Breast epithelium (tissue), 4 donors: ENCODE measurements at places on chromosomes 3 and 15. TPM values are rescaled to one million over a fixed set of nuclear protein-coding genes. Genes with fewer than 3 reads are reported as not detected.
A peak's percentile ranks its signal among the peaks of the same experiment; 100 is the strongest.

- H3K27me3 ChIP-seq = no peaks in the 10 kb centered on the region
- H3K4me3 ChIP-seq = no peak overlapping the region
- DNase-seq = peak; percentile 44
- H3K4me1 ChIP-seq = no peaks in the 10 kb centered on the region
- H3K27ac ChIP-seq = no peak overlapping the region
These were observed 26.1 kb upstream of the ZNF280D start for GRCh38 chr15:56759450-56759845.

DNA sequence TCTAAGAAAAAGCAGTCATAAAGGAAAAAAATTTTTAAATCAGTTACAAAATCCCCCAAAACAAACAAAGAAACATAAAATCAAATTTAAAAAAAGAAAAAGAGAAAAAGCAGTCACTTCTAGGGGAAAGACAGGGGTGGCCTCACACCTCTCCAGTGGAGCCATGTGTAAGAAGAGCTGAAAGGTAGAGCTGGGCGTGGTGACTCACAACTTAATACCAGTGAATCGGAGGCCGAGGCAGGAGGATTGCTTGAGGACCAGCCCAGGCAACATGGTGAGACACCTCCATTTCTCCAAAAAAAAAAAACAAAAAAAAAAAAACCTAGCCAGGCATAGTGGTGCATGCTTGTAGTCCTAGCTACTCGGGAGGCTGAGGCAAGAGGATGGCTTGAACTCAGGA lies 14.7 kb downstream of the MESD start:
- H3K4me3 ChIP-seq = no peak overlapping the region
- H3K36me3 ChIP-seq = no peaks in the 10 kb centered on the region

DNA sequence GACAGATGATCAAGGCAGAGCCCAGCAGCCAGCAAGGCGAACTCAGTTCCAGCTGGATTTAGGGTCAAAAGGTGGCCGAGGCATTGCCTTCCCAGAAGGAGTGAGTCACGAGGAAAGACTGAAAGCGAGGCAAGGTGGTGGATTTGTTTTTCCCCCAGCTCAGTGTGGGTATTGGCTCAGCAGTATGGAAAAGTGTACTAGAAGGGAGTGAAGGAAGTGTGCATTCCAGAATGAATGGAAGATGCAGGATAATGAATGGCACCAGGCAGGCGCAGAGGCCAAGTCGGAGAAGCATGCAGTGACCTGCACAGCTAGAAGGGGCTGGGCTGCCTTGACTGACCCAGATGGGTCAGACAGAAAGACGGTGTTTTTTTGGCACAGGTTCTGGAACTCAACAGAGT lies 46.3 kb downstream of the FOXP1 start:
- peaks cover 6% of the 10 kb centered on the region for H3K4me1 ChIP-seq
- H3K27me3 ChIP-seq = no peaks in the 10 kb centered on the region
- no peak for DNase-seq
- H3K27ac ChIP-seq = peak overlapping the region; percentile 71
- H3K36me3 ChIP-seq = no peaks in the 10 kb centered on the region
- H3K4me3 ChIP-seq = no peak overlapping the region

GRCh38 chr3:8485141-8485870 lies 16.3 kb upstream of the LMCD1 start:
- H3K27ac ChIP-seq = no peak overlapping the region
- peaks cover 11% of the 10 kb centered on the region for H3K4me1 ChIP-seq
- no peaks in the 10 kb centered on the region for H3K27me3 ChIP-seq
- DNase-seq = no peak

DNA sequence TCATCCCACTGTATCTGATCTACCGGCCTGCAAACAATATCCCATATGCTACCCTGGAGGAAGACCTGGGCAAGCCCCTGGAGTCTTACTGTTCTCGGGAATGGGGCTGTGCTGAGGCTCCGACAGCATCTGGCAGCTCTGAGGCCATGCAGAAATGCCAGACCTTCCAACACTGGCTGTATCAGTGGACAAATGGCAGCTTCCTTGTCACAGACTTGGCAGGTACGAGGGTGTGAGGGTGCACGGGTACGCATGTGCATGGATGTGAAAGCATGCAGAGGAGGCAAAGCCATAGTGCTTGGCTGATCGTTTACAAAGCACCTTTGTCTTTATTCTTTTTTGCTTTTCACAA lies 20.0 kb upstream of the SLC28A1 start:
- peak overlapping the region; percentile 28 for H3K27ac ChIP-seq
- no peaks in the 10 kb centered on the region for H3K4me1 ChIP-seq
- peak overlapping the region; percentile 3 for H3K4me3 ChIP-seq
- no peaks in the 10 kb centered on the region for H3K36me3 ChIP-seq
- DNase-seq = no peak

GRCh38 chr15:58764468-58764867 lies 6.6 kb upstream of the MINDY2 start:
- DNase-seq = no peak
- no peaks in the 10 kb centered on the region for H3K4me1 ChIP-seq
- H3K27ac ChIP-seq = no peak overlapping the region
- H3K27me3 ChIP-seq = no peaks in the 10 kb centered on the region
- H3K36me3 ChIP-seq = no peaks in the 10 kb centered on the region

DNA sequence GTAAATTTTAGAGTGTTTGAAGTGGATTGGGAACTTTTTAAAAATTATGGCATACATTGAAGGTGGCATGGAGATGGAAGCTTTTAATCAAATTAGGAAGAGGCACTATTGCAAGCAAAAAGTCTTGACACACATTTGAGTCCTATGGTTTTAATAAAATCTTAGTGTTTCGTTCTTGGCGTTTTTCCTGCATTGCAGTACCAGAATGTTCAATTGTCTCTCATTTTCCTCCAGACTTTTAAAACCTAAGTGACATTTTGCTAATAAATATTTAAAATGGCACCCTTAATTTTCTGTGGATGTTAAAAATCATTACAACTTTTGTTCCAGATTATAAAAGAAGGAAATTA lies 2.2 kb downstream of the TGFBR2 start:
- peak overlapping the region; percentile 99 for H3K27ac ChIP-seq
- no peaks in the 10 kb centered on the region for H3K4me1 ChIP-seq
- DNase-seq = no peak
- H3K36me3 ChIP-seq = no peaks in the 10 kb centered on the region
- no peaks in the 10 kb centered on the region for H3K27me3 ChIP-seq

GRCh38 chr3:101780661-101781060 lies 1.6 kb downstream of the NXPE3 start:
- H3K27ac ChIP-seq = no peak overlapping the region
- no peaks in the 10 kb centered on the region for H3K27me3 ChIP-seq
- H3K4me3 ChIP-seq = no peak overlapping the region
- no peaks in the 10 kb centered on the region for H3K4me1 ChIP-seq
- DNase-seq = no peak

GRCh38 chr15:78982736-78983135 lies 37.9 kb upstream of the CTSH start:
- no peak overlapping the region for H3K4me3 ChIP-seq
- H3K36me3 ChIP-seq = no peaks in the 10 kb centered on the region
- H3K27ac ChIP-seq = no peak overlapping the region
- no peaks in the 10 kb centered on the region for H3K27me3 ChIP-seq
- no peaks in the 10 kb centered on the region for H3K4me1 ChIP-seq

- no peak for DNase-seq
- no peak overlapping the region for H3K27ac ChIP-seq
- H3K4me1 ChIP-seq = no peaks in the 10 kb centered on the region
- no peaks in the 10 kb centered on the region for H3K36me3 ChIP-seq
- no peak overlapping the region for H3K4me3 ChIP-seq
These were observed 239.9 kb upstream of the TBC1D5 start for GRCh38 chr3:17982211-17982880.

The RAB27A gene
- 21.3 TPM for total RNA-seq

The GRK7 gene
- total RNA-seq = 0.15 TPM

The SSUH2 gene
- 0.33 TPM for total RNA-seq

The CISH gene
- total RNA-seq = 17.4 TPM

The REC114 gene
- total RNA-seq = not detected

The ARNT2 gene
- total RNA-seq = 7.0 TPM

The IL17RE gene
- 11.7 TPM for total RNA-seq

The MKRN2OS gene
- total RNA-seq = 3.6 TPM
